Esophagus mucosa (tissue), 1 donor: ENCODE measurements at places on chromosomes 3 and 15. TPM values are rescaled to one million over a fixed set of nuclear protein-coding genes. Genes with fewer than 3 reads are reported as not detected.

GRCh38 chr3:72892081-72892775 is 4.4 kb downstream of the GXYLT2 start:
- peak; percentile 49 for ATAC-seq

DNA sequence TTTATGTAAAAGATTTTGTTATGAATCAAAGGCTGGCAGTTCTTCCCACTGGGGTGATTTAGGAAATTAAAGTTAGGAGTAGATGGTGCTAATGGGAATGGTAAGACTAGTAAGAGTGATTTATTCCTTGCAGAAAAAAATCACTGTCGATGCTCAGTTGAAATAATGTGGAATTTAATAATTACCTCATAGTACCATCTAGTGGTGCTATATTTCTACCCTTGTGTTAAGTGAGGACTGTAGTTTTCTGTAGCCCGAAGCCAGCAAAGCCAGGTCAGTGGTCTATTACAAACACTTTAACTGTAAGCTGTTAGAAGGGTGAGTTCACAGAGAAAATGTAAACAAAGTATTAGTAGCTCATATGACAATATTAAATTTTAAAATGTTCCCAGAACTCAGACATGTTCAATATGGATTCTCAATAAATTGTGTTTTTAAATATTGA is 39.5 kb upstream of the GOLGA8J start:
- no peak for ATAC-seq

DNA sequence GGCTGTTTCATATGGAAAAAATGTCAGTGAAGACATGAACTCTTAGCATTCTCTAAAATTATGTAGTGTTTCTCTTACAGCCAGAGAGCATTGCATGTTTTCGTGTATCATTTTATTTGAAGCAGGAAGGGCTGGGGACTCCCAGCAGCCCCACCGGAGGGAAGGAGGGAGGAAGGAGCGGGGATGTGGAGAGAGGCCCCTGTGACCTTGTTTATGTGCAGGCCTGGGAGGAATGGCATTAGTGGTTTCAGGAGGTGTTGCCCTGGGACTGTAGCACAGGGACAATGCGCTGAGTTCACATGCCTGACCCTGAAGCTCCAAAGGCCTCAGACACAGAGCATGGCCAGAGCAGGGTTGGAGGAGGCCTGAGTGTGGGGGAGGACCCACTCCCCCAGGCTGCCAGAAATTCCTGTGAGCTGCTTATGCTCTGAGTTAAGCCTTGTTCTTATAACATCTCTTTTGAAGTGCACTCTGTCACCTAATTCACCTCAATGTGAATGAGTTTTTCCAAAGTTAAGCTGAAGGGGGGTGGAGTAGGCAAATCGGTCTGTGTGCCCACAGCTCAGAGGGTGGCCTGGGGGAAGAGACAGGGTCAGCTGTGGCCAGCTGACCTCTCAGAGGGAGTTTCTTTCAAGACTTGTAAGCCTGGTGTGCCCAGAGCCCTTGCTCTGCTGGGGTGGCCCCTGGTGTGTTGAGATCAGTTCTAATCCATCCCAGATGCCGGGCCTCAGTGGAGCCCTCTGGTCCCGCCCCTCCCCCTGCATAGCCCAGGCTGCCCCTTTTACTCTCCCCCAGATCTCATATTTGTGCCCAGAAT is 3.9 kb upstream of the RNU6-1 start:
- ATAC-seq, result no peak

- no peak for ATAC-seq
Observed at GRCh38 chr15:66472176-66472999, 25.2 kb downstream of the SNAPC5 start.

DNA sequence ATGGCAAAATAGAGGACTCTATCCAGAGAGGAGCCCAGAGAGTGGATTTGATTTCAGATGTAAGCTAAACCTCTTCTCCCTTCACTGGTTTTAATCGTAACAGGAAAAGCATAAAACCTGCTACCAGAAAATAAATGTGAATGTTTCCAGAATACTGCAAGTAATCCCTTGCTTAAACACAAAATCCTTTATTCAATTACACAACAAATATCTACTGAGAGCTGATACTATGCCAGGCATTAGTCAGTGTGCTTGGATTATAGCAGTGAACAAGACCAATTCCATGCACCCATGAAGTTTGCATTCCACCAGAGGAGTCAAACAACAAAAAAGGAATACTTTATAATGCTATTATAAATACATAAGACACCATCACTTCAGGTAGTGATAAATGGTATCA is 15.1 kb downstream of the AVEN start:
- peak; percentile 86 for ATAC-seq

CD276 gene
- 14.7 TPM for total RNA-seq

SUCLG2 gene
- 38.9 TPM for total RNA-seq
